ENCODE measurements at places on chromosomes 3 and 15.

DNA sequence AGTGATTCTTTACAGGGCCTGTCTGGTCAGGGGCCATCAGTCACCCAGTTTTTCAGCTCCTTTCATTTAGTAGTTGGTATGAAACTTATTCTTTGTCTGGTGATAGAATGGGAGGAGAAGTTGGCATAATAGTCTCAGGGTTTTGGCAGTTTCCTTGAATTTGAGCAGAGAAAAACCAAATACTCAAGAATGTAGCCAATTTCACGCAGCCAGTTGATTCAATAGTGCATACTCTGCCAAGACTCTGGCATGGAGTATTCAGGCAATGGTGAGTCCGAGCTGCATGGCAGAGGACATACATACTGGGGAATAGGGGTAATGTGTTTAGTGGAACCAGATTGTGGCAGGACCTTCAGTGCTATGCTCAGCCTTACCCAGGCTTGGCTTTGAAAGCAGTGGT is 118.3 kb downstream of the GALK2 start:
- DNase-seq: no peak

- no peak for DNase-seq
Observed at GRCh38 chr15:32716216-32716914, 1.4 kb upstream of the GREM1 start.

GRCh38 chr3:24707936-24708335 is 213.3 kb upstream of the THRB start:
- no peak for DNase-seq

DNA sequence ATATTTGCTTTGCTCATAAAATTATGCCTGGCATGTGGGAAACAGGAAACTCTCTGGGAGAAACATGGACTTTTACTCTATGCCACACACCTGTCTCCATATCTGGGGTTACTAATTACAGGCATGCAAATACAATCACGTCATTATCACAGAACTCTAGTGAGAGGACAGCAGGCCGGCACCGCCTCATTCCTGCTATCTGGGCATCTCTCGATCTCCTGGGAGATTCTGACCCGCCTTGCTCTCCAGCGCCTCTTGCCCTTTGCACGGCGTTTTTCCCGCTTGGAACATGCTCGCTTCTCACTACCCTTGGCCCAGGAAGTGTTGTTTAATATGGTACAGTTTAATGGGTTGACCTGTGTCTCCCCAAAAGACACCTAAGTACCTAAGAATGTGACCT is 45.4 kb upstream of the PARL start:
- DNase-seq: no peak

- DNase-seq: no peak
Observed at GRCh38 chr3:16663854-16664712, 58.9 kb upstream of the DAZL start.

DNA sequence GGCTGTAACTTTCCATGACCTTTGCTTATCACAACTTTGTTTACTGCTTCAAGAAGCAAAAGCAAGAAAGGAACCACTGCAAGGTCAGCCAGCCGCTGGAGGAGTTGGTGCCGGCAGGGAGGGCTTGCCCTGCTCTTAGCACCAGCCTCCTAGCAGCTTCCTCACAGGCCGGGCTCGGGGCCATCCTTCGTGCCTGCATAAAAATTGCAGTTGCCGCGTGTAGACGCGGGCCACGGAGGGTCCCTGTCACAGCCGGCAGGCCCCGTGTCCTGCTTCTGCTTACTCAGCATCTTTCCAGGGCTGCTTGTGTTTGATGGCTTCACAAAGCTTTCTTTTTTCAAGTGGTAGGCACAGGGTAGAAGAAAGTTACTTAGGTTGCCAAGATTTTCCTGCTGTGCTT is 84.4 kb downstream of the PGPEP1L start:
- DNase-seq: no peak

GRCh38 chr3:65350801-65351476 is 663.1 kb upstream of the ADAMTS9 start:
- DNase-seq: no peak

Measured in NCI-H510A treated with DMSO at 0.1 percent for 48 hours (cell line).